ENCODE measurements at places on chromosomes 2 and 18.

- peak overlapping the region; percentile 68 for H3K27ac ChIP-seq
- H3K4me1 ChIP-seq, result peaks cover 26% of the 10 kb centered on the region
- H3K36me3 ChIP-seq, result no peaks in the 10 kb centered on the region
- no peaks in the 10 kb centered on the region for H3K27me3 ChIP-seq
- peak overlapping the region; percentile 26 for H3K4me3 ChIP-seq
Measured at GRCh38 chr2:127646487-127647241, 711 bp downstream of the GPR17 start.

DNA sequence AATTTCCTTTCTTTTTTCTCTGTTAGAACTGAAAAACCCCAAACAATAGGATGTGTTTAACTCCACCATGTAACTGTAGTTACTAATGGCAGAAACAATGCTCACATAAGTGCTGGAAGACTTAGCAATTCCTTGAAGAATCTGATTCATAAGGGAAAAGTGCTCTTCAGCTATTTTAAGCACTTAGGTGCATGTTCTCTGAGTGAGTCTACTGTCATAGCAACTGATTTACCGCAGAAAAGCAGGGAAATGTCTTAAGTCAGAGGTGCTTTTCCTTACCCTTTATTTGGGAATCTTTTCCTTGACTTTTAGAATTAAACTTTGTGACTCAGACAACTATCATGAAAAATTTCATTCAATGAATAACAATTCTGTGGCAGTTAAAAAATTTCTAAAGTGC is 65.4 kb upstream of the NABP1 start:
- DNase-seq, result no peak
- no peak overlapping the region for H3K27ac ChIP-seq
- H3K4me3 ChIP-seq, result no peak overlapping the region
- no peaks in the 10 kb centered on the region for H3K36me3 ChIP-seq
- no peaks in the 10 kb centered on the region for H3K4me1 ChIP-seq

- H3K4me1 ChIP-seq, result no peaks in the 10 kb centered on the region
- H3K4me3 ChIP-seq, result no peak overlapping the region
- no peak overlapping the region for H3K27ac ChIP-seq
- H3K27me3 ChIP-seq, result no peaks in the 10 kb centered on the region
- H3K36me3 ChIP-seq, result no peaks in the 10 kb centered on the region
- DNase-seq, result no peak
Measured at GRCh38 chr2:38783586-38783985, 5.6 kb downstream of the GEMIN6 start.

GRCh38 chr2:96174251-96175144 is 29.3 kb upstream of the DUSP2 start:
- H3K4me1 ChIP-seq, result no peaks in the 10 kb centered on the region
- H3K27ac ChIP-seq, result no peak overlapping the region
- H3K4me3 ChIP-seq, result no peak overlapping the region
- peak; percentile 62 for DNase-seq
- no peaks in the 10 kb centered on the region for H3K27me3 ChIP-seq
- no peaks in the 10 kb centered on the region for H3K36me3 ChIP-seq

DNA sequence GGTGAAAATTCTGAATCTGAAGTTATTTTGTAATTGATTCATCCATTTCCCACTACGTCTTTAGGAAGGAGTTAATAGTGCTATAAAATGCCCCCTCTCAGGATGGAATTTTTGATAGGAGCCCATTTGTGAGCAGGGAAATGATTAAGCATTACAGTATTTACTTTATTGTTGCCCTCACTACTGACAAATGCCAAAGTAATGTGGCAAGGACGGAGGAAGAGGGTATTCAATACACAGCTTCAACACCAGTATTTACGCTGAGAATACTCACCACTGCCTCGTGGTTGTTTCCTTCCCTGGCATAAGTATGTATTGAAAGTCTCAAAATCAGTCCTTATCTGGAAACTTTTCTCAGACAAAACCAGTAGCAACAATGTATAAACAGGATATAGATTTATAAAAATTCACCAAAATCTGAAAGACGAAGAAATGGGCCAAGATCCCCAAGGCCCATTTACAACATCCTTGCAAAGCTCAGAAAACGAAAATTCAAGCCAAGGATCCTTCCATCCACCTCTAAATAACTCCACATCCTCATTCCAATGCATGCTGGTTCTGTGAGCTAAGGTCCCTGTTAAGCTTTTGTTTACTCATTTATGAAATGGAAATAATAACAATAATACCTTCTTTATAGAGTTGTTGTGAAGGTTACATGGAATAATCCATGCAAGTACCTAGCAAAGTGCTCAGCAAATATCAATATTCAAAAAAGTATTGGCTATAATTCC is 29.3 kb downstream of the FEZ2 start:
- no peaks in the 10 kb centered on the region for H3K36me3 ChIP-seq
- H3K27ac ChIP-seq, result peak overlapping the region; percentile 52
- no peak for DNase-seq
- H3K4me3 ChIP-seq, result no peak overlapping the region
- H3K27me3 ChIP-seq, result no peaks in the 10 kb centered on the region

- H3K4me1 ChIP-seq, result no peaks in the 10 kb centered on the region
- no peaks in the 10 kb centered on the region for H3K36me3 ChIP-seq
- no peak overlapping the region for H3K4me3 ChIP-seq
- H3K27ac ChIP-seq, result peak overlapping the region; percentile 77
- no peak for DNase-seq
- no peaks in the 10 kb centered on the region for H3K27me3 ChIP-seq
Measured at GRCh38 chr2:27795868-27796277, 24.4 kb downstream of the MRPL33 start.

GRCh38 chr2:55587-56448 is 9.5 kb upstream of the FAM110C start:
- H3K36me3 ChIP-seq, result no peaks in the 10 kb centered on the region
- H3K27ac ChIP-seq, result no peak overlapping the region
- H3K4me1 ChIP-seq, result no peaks in the 10 kb centered on the region
- DNase-seq, result no peak

GRCh38 chr2:168156661-168157060 is 90.7 kb downstream of the STK39 start:
- H3K4me3 ChIP-seq, result no peak overlapping the region
- H3K4me1 ChIP-seq, result no peaks in the 10 kb centered on the region
- H3K27ac ChIP-seq, result no peak overlapping the region
- DNase-seq, result no peak
- no peaks in the 10 kb centered on the region for H3K27me3 ChIP-seq

DNA sequence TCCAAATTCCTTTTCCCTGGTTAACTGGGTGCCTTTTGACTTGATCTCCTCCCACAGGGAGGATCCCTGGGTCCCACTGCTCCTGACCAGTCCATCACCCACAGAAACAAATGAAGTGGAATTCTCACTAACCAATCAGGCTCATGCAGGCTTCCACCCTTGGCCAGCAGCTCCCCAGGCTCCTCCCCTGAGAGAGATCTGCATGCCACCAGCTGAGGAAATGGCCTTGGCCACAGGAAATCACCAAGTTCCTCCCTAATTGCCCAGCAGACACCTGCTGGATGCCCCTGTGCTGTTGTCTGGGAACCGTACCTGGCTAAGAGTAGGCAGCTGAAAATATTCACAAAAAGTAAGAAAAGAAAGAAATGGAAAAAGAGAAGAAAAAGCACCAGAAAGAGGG is 207.4 kb downstream of the NCK2 start:
- H3K4me3 ChIP-seq, result no peak overlapping the region
- H3K36me3 ChIP-seq, result no peaks in the 10 kb centered on the region
- H3K27ac ChIP-seq, result no peak overlapping the region
- DNase-seq, result no peak
- H3K4me1 ChIP-seq, result no peaks in the 10 kb centered on the region
- H3K27me3 ChIP-seq, result no peaks in the 10 kb centered on the region

DNA sequence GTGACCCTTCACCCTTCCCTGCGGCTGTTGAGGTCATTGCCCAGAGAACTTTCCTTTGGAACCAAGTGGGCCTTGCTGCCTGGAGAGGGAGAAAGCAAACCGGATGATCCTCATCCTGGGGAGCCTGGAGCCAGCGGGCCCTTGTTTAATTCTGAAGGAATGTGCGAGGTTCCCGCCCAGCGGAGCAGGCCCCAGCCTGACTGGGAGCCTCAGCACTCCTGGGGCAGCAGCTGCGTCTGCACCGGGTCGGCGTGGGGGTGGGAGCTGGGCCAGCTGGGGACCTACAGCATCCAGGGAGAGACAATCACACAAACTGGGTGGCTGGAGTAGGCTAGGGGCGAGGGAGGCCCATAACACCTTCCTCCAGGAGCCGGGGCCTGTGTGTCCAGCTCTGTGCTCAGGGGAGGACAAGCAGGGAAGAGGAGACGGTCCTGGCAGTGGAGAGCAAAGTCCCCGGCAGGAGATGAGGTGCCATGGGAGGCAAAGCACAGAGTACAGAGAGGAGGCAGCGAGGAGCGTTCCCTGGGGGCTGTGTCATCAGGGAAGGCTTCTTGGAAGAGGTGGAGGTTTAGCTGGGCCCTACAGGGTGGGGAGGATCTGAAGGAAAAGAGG is 61.9 kb upstream of the HAAO start:
- peak overlapping the region; percentile 88 for H3K27ac ChIP-seq
- H3K27me3 ChIP-seq, result no peaks in the 10 kb centered on the region

GRCh38 chr18:10928011-10928771 is 221.2 kb downstream of the PIEZO2 start:
- H3K4me1 ChIP-seq, result peaks cover 11% of the 10 kb centered on the region
- H3K27ac ChIP-seq, result no peak overlapping the region
- H3K36me3 ChIP-seq, result no peaks in the 10 kb centered on the region

DNA sequence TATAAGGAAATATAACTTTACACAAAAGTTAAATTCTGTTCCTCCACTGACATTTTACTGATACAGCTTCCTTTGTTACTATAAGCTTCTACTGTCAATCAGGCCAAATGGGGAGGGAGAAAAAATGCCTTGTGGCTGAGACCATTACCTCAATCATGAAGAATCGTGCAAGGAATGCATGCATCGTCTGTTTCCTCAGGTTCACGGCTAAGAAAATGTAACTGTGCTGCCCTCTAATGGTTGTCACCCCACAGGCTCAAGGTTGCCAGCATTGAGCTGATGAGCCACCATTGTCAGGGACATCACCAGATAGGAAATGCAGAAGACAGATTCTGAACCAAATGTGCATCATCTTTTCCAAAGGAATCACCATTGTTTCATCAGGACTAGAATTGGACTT is 426.9 kb downstream of the CDH2 start:
- no peaks in the 10 kb centered on the region for H3K36me3 ChIP-seq
- H3K27ac ChIP-seq, result no peak overlapping the region

GRCh38 chr2:225069966-225070365 is 27.7 kb upstream of the DOCK10 start:
- no peaks in the 10 kb centered on the region for H3K4me1 ChIP-seq
- H3K27ac ChIP-seq, result no peak overlapping the region
- no peak overlapping the region for H3K4me3 ChIP-seq
- H3K27me3 ChIP-seq, result no peaks in the 10 kb centered on the region
- DNase-seq, result no peak
- no peaks in the 10 kb centered on the region for H3K36me3 ChIP-seq

DNA sequence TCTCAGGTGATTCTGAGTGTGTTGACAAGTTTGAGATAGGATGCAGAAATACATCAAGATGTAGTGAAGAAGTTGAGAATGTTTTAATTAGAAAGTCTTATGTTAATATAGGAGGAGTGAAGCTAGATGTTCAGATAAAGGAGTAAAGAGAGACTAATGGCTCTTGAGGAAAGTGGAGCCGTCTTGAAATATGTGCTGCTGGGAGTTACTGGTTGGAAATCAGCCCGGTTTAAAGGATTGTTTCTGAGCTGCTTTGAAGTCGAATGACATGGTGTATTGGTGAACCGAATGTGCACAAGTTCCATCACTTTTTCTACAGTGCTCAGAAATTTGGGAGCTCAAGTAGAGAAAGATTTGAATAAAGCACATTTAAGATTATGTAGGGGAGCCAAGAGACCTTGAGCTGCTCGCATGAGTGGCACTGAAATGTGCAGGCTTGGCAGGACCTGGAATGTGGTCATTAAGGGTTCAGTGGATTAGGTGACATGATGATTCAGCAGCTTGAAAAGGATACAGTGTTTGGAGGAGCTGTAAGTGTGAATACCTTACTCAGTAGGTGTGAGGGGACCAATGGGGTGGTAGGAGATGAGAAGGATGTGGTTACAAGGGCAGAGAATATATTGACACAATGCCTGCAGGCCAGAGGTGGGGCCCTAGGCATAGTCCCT is 68.6 kb downstream of the CAB39 start:
- DNase-seq, result no peak
- H3K27me3 ChIP-seq, result no peaks in the 10 kb centered on the region
- H3K4me3 ChIP-seq, result no peak overlapping the region

DNA sequence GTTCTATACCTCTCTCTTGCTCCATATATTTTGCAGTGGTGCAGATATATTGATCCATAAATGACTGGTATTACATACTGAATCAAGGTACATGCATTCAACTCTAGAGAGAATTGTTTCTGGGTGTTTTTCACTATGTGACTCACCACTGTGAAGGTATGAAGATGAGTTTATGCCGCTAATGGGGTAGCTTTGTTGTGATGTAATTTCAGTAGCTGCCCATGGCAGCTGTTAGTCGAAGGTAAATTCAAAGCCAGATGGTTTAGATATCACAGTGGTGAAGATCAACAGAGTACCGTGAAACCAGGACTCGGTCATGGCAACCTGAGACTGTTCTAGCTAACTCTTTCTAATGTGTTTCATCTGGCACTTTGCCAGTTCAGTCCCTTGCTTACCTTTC is 50.4 kb downstream of the PKP4 start:
- peaks cover 9% of the 10 kb centered on the region for H3K4me1 ChIP-seq
- H3K36me3 ChIP-seq, result no peaks in the 10 kb centered on the region
- H3K27me3 ChIP-seq, result no peaks in the 10 kb centered on the region

GRCh38 chr2:215667585-215668377 is 231.9 kb upstream of the FN1 start:
- no peak for DNase-seq
- no peaks in the 10 kb centered on the region for H3K27me3 ChIP-seq
- no peaks in the 10 kb centered on the region for H3K4me1 ChIP-seq
- no peaks in the 10 kb centered on the region for H3K36me3 ChIP-seq
- no peak overlapping the region for H3K4me3 ChIP-seq
- no peak overlapping the region for H3K27ac ChIP-seq

DNA sequence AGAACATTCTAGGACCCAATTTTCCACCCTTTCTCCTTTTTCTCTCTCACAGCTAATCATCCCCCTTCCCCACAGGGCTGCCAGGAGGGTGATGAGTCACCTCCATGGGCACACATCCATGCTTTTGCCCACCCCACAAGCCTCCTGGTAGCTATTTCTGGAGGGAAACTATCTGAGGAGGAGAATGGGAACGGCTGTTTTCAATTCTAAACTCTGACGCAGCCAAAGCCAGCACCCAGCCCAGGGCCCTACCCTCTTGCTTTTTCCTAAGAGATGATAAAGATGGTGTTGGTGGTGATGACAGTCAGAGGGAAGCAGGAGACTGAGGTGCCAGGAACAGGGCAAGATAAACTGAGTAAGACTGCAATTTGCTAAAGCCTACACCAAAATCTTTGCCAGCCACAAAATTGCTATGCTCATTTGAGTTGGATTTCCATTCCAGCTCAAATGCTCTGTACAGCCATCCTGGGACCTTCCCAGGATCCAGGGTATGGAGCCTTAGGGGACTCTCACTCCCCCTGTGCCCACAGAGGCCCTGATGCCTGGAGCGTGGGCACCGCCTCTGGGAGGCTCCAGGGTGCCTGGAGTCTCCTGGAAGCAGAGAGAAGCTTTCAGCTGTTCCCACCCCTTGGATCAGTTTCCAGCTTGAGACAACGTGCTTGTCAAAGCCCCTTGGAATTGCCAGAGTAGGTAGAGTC is 62.0 kb upstream of the FZD7 start:
- no peaks in the 10 kb centered on the region for H3K4me1 ChIP-seq
- no peak overlapping the region for H3K4me3 ChIP-seq
- H3K36me3 ChIP-seq, result no peaks in the 10 kb centered on the region
- no peaks in the 10 kb centered on the region for H3K27me3 ChIP-seq
